ENCODE measurements at places on chromosomes 12 and 14.

GRCh38 chr14:92253381-92253894 lies 69.5 kb upstream of the SLC24A4 start:
- DNase-seq: no peak

DNA sequence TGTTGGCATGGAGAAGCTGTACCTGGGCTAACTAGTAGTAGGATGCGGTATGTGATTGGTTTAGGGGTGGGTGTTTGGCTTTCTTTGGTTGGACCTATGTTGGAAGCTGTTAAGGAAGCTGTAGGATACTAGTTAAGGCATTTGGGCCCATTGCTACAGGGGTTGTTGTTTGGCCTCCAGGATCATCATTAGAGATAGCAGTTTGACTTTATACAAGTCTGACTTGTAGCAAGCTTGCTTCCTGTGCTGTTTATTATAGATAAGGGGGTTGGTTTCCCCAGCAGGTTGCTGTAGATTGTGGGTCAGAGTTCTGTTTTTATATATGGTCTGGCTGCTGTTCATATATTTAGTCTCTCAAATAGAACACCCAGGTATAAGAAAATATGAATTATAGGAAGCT lies 1.4 kb upstream of the PRIM1 start:
- no peak for DNase-seq

DNA sequence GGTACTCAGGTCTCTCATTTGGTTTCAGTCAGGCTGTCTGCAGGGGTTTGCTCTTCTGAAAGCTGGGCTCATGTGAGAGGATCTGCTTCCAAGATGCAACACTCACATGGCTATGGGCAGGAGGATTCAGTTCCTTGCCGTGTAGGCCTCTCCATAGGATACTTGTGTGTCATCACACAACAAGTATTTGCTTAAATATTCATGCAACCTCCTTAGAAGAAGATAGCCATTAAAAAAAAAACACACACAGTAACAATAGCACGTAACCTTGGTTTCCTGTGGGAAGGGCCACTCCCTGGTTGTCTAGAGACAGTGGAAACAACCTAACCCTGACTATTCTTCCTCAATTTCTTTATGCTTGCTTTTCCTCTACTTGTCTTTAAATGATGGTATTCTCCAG lies 31.8 kb upstream of the CLEC4E start:
- DNase-seq: no peak

GRCh38 chr12:113221997-113222729 lies 899 bp downstream of the TPCN1 start:
- DNase-seq: no peak

DNA sequence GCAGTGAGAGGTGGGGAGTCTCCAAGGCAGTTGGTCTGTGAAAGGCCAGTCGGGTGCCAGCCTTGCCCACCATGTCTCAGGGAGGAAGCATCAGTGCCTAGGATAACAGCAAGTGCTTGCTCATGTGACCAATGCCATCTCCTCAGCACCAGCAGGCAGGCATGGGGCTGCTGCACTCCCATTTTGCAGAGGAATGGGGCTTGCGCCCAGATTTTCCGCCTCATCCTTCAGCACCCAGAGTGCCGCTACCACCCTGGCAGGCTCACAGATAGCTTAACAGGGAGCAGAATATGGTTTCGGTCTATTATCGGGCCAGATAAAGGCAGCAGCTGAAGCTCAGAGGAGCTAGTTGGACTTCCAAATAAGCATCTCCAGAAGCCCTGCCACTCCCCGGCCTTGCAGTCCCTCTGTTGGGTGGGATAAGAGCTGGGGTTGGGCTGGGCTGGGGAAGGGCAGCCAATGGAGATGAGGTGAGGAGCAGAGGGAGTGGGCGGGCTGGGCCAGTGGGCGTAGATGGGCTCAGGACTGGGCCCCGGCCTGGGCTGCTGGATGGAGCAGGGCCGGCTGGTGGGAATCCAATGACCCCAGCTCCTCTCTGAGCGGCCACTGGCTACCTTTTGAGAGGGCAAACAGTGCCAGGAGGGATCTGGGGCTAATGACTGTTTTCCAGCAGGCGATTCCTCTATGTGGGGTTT lies 8.4 kb upstream of the KRT80 start:
- DNase-seq: no peak

- no peak for DNase-seq
Observed at GRCh38 chr12:4001841-4002240, 128.6 kb upstream of the PARP11 start.

DNA sequence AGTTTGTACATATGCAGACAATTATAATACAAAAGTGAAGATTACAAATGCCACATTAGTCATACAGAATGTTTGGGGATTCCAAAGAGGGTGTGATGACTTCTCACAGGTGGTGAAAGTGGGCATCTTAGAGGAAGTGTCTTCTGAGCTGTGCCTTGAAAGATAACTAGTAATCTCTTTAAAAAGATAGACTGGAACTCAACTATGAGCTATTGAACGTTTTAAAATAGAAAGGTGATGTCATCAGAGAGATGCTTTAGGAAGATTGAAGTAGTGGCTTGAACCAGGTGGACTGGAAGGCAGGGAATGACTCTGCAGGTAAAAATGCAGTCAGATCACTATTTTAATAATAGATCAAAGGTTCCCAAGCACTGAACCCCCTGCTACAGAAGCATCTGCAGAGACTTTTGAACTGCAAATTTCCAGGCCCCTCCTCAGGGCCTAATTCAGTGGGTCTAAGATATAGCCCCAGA lies 50.3 kb downstream of the SYT1 start:
- no peak for DNase-seq

DNA sequence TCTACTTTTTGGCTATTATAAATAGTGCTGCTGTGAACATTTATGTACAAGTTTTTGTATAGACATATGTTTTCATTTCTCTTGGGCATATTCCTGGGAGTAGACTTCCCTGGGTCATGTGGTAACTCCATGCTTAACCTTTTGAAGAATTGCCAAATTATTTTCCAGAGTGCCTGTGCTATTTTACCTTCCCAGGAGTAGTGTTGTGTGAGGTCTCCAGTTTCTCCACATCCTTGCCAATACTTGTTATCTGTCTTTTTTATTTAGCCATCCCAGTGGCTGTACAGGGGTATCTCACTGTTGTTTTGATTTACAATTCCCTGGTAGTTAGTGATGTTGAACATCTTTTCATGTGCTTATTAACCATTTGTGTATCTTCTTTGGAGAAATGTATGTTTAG lies 18.9 kb downstream of the UBE3B start:
- peak; percentile 69 for DNase-seq

- DNase-seq: no peak
Observed at GRCh38 chr14:58972233-58973017, 216.0 kb upstream of the DAAM1 start.

- DNase-seq: no peak
Observed at GRCh38 chr12:45654002-45654665, 75.4 kb upstream of the ARID2 start.

- DNase-seq: no peak
Observed at GRCh38 chr12:78888568-78888967, 24.0 kb downstream of the SYT1 start.

DNA sequence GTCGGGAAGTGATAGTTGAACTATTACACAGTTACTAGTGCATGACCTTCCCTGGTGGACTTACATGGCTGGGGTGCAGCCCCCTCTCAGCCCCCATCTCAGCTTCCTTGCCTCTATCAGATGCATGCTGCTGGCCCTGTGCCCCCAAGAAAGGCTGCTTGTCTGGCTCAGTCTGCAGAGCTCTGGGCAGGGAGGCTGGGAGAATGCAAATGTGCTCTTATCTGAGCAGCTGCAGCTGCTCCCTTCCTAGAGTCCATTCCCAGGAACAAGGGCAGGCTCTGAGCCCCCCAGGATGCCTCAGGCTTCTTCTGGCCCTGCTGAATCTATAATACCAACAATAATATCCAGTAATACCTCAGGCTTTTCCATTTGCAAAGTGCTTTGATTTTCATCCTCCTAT lies 218.1 kb upstream of the SRRM4 start:
- DNase-seq: no peak

GRCh38 chr12:20475542-20475941 lies 107.2 kb downstream of the PDE3A start:
- DNase-seq: no peak

- DNase-seq: no peak
Observed at GRCh38 chr14:104953097-104953496, 25.1 kb downstream of the AHNAK2 start.

- no peak for DNase-seq
Observed at GRCh38 chr14:69285661-69286255, 25.8 kb downstream of the GALNT16 start.

- no peak for DNase-seq
Observed at GRCh38 chr12:122937622-122938091, 28.6 kb downstream of the ABCB9 start.

DNA sequence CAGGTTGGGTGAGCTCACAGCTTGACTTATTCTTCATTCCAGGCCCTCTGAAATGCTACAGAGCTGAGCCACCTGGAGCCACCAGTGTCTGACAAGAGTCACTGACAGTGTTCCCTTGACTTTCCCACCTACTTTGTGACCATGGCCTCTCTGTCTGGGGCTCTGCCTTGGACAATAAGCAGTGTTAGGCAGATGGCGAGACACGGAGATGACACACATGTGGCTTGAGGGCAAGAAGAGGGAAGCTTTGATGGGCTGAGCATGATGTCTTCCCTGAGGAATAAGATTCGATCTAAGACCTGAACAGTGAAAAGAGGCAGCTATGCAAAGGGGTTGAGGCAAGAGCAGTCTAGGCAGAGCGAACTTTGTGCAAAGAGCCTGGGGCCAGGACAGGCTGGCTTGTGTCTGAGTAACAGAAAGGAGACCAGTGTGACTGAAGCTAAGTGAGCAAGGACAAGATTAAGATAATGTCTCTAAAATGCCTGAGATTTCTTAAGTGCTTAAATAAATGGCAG lies 105.5 kb downstream of the NUAK1 start:
- DNase-seq: peak; percentile 25

GRCh38 chr14:51208982-51209381 lies 31.1 kb upstream of the TMX1 start:
- no peak for DNase-seq

GRCh38 chr14:95421741-95422140 lies 94.7 kb downstream of the SYNE3 start:
- no peak for DNase-seq

- no peak for DNase-seq
Observed at GRCh38 chr12:18242380-18243089, 18.8 kb upstream of the PIK3C2G start.

DNA sequence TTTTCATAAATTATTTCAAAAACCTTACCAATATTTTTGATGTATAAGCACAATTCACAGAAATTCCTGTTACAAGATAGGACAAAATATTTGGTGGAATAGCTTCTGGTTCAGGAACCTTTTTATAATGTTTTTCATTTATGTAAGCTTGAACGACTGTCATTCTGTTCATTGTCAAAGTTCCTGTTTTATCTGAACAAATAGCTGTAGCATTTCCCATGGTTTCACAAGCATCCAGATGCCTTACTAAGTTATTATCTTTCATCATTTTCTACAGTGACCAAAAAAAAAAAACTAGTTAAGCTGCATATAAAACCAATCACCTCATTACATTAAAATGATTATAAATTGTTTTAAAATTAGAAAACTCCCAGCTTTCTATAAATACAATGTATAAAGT lies 87.1 kb downstream of the ATP2B1 start:
- DNase-seq: no peak

GRCh38 chr12:5456030-5456429 lies 24.1 kb downstream of the NTF3 start:
- DNase-seq: no peak

Measured in SJSA1 (cell line).